ENCODE measurements at places on chromosomes 11 and 22.
A peak's percentile ranks its signal among the peaks of the same experiment; 100 is the strongest.

DNA sequence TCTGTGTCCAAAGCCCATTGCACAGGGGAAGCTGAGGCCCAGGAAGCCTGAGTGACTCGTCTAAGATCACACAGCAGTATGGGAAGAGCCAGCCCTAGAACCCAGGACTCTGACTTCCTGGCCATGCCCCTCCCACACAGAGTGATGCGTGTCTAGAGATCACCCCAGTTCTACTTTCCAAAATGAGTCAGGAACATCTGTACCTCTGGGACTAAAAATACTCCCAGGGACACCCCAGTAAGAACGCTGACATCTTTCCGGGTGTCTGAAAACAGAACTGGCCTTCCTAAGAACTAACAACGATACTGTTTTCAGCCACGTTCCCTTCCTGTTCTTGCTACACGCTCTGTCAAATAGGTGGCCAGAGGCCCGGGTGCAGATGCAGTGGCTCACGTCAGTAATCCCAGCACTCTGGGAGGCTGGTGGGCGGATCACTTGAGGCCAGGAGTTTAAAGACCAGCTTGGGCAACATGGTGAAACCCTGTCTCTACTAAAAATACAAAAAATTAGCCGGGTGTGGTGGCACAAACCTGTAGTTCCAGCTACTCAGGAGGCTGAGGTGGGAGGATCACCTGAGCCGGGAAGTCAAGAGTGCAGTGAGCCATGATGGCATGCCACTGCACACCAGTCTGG, 21.7 kb upstream of the PDGFB start:
- DNase-seq = peak; percentile 48

DNA sequence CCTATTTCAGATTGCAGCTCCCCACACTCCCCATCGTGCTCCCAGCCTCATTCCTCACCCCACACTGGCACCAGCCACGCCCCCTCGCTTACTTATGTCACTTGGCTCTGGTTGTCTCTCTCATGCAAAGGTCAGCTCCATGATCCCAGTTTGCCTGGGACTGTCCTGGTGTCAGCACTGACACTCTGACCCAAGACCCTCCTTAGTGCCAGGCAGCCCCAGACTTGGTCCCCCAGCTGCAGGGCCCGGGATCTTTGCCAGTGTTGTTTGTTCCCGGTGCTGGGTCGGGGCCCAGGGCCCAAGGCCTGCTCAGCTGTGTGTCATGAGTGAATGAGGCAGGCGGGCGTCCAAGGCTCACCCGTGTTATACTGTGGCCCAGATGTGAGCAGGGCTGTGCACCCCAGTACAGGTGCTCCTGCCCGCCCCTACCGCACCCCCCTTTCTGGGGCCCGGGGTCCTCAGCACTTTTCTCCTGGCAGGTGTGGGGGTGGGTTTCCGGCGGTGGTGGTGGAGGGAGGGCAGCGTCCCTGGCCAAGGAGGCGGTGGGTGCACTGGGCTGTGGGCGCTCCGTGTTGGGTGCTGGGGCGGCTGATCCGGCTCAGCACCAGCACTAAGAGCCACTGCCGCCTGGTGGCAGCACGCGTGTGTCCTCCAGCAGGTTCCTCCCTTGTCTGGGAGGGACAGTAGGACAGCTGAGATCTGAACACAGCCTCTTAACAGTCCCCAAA, 19.5 kb downstream of the IL17REL start:
- DNase-seq = peak; percentile 75

DNA sequence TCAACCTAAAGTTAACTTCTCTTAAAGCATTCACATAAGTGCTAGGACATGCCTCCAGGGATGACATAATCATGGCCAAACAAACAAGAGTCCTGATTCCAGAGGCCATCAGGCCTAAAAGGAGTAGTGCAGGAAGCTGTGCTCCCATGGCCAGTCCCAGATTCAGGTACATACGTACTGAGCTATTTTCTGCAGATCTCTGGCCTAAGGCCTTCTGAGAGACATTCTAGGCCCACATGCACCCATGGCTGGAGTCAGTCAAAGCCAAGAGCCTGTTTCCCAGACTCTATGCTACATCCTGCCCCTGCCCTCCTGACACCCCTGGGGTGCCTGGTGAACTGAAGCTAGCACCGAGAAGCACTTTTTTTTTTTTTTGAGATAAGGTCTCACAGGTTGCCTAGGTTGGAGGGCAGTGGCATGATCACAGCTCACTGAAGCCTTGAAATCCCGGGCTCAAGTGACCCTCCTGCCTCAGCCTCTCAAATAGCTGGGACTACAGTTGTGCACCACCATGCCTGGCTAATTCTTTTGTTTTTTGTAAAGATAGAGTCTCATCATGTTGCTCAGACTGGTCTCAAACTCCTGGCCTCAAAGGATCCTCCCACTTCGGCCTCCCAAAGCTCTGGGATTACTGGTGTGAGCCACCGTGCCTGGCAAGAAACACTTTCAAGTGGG, 553 bp downstream of the CD3D start:
- no peak for DNase-seq

- no peak for DNase-seq
These were observed 237.6 kb downstream of the ETS1 start for GRCh38 chr11:128349650-128350299.

- peak; percentile 54 for DNase-seq
These were observed 34.7 kb upstream of the SEPTIN5 start for GRCh38 chr22:19679522-19680101.

- no peak for DNase-seq
These were observed 56.1 kb downstream of the HSD17B12 start for GRCh38 chr11:43736502-43737200.

DNA sequence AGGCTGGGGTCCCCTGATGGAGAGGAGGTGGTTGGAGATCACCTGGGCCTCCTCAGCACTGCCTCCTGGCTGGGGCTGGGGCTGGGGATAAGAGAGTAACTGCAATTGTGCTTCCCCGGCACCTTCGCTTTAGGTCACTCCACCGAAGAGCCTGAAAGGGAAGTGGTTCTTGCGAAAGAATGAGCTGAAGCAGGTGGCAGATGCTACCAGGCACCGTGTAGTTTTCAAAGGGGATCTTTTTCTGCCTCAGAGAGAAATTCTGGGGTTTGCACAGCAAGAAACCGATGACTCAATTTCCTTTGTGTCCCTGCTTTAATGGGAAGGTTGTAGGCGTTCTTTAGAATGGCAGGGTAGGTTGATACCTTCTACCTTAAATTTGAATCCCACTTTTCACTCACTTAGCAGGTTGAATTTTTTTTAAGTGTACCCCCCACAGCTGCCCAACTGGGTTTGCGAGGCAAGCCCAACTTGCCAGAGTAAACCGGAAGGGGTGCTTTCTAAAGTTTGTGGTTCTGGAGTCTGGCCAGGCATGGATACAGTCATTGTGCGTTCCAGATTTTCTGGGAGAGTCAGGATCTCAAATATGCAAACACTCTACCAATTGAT, 5.3 kb downstream of the CD44 start:
- DNase-seq = no peak

DNA sequence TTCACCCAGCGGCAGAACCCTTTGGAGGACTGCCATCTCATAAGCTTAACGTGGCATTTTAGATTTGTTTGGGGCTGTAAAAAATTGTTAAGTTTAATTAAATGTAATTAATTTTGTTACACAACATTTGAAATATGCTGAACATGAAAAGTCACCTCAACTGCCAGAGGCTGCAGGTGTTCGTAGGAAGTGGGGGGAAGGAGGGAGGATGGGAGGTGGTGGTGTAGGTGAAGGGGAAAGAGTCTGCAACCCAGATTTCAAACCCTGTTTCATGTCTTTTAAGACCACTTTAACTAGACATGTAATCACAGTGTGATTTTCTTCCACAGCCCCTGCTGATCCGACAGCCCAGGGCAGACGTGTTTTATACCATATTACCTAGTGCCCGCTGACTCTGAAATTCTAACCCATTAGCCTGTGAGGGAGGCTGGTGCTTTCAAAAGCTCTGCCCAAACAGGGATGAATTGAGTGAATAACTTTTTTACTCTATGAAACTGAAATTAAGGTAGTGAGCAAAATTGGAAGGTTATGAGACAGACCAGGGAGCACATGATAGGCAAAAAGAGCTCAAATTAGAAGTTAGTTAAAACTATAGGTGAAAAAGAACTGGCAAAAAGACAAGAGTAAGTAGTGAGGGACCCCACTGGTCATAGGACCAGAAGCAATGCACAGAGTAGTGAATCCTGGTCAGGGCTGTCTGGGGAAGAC, 279.8 kb downstream of the DDX10 start:
- no peak for DNase-seq

- no peak for DNase-seq
These were observed 32.9 kb downstream of the KCNJ1 start for GRCh38 chr11:128834157-128834556.

- no peak for DNase-seq
These were observed 22.4 kb upstream of the ARFGAP3 start for GRCh38 chr22:42879371-42880021.

DNA sequence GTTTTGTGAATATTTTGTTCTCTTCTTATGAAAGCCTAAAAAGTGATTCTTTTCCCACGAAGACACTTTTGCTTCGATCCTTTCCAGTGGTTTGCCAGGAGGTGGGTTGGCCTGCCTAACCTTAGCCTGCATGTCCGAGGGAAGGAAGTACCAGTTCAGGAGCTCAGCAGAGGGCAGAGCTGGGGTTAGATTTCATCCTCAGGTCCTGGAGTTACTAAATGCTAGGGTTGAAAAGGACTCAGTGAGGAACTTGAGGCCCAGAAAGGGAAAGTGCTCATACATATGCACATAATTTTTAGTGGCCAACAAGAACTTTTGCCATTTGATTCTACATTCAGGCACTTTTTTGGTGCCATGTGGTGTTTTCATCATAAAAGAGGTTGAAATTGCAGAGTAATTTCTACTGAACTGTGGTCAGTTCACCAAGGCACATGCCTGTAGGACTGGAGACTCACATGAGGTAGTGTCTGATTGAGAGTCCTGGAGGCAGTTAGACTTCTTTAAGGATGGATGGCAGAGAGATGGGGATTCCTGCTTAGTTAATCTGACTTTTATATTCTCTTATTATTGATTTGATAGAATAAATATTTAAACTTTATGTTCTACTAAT, 36.7 kb downstream of the NCAM1 start:
- DNase-seq = no peak

GRCh38 chr11:9899676-9900075, 235.8 kb downstream of the SWAP70 start:
- no peak for DNase-seq

DNA sequence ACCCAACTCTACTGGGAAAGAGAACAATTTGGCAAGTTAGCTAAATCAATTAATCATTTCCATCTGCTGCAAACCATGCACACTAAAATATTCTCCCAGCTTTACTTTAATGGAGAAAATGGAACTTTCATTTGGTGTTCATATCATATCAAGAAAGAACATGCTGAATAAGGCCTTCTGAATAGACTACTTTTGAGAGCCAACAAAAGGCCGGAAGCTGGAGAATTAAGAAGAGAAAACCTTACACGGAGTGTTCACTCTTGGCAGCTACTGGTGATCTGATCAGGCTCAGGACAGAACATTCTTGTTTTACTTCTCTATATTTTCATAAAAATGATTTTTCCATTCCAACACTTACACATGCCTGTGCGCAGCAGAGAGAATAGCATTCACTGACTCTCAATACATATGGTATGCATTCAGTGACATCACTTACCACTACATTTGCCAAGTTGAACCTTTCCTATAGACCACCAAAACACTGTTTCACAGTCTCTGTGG, 165.3 kb downstream of the TTC28 start:
- no peak for DNase-seq

DNA sequence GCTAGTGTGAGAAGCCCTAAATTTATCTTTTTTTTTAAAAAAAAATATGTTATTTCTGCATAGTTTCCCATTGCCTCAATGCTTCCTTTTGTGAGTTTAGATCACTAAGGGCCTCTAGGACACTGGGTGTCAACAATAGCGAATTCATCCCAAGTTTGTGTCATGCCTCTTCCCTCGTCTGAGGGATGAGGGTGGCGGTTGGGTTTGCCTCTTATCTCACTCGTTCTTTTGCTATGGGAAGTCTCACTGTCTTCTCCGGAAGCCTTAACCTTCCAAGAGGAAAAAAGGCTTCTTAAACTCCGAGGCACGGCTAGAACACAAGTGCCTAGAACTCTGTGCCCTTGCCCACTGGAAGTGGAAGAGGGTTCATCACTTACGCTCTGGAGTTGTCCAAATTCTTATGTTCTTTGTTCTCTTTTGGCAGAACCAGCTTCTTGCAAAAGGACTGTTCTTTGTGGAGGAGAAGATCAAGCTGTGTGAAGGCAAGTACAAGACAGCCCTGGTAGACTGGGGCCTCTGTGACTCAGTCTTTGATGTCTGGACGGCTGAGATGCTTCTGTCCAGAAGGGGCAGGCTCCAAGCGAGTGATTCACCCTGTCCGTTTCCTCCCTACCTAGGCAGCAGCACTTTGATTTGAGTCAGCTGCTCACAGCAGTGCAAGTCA, 78.5 kb downstream of the TRAF6 start:
- DNase-seq = no peak

GRCh38 chr11:9274499-9275258, 9.5 kb upstream of the DENND5A start:
- DNase-seq = no peak

- peak; percentile 19 for DNase-seq
These were observed 965 bp downstream of the TCN2 start for GRCh38 chr22:30607939-30608338.

GRCh38 chr11:117037975-117038350, 60.3 kb downstream of the SIK3 start:
- DNase-seq = no peak

DNA sequence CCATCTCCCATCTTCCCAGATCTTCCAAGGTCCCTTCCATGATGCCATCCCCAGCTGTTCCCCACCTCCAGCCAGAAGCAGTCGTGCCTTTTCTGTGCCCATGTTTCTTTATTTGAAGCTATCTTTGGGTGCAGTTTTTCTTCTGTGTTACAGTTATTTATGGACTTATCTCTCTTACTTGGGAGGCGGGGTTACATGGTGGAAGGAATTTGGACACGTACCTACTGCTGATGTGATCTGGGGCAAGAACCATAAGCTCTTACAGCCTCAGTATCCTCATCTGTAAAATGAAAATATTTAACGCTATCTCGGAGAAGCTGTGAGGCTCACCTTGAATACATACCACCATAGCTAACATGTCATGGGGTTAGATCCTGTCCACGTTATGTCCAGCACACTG, 98.9 kb downstream of the ZBTB16 start:
- no peak for DNase-seq

- DNase-seq = no peak
These were observed 110.8 kb downstream of the GGTLC2 start for GRCh38 chr22:22754961-22755777.

DNA sequence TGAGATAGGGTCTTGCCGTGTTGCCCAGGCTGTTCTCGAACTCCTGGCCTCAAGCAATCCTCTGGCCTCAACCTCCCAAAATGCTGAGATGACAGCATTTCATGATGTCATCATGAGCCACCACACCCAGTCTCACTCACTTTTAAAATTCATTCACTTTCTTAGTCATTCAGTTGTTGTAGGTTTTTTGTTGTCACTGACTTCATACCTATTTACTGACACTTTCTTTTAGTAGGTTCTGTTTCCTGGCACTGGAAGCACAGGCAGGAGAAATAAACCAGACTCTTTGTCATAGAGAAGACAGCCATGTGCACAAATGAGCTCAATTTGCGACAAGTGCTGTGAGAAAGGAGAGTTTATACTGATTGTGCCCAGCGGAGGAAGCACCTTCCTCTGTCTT, 10.5 kb downstream of the ART5 start:
- DNase-seq = no peak

GRCh38 chr11:134879931-134880330, 467.9 kb upstream of the B3GAT1 start:
- DNase-seq = no peak

Measured in WERI-Rb-1 (cell line).